ENCODE measurements at places on chromosomes 16 and 17. TPM values are rescaled to one million over a fixed set of nuclear protein-coding genes. Genes with fewer than 3 reads are reported as not detected.

- H3K27ac ChIP-seq: peak overlapping the region; percentile 76
- peak overlapping the region; percentile 93 for H3K4me3 ChIP-seq
- no peaks in the 10 kb centered on the region for H3K4me1 ChIP-seq
- no peaks in the 10 kb centered on the region for H3K27me3 ChIP-seq
- H3K36me3 ChIP-seq: no peaks in the 10 kb centered on the region
- peak; percentile 70 for DNase-seq
Measured at GRCh38 chr17:47324224-47325020, 667 bp downstream of the EFCAB13 start.

DNA sequence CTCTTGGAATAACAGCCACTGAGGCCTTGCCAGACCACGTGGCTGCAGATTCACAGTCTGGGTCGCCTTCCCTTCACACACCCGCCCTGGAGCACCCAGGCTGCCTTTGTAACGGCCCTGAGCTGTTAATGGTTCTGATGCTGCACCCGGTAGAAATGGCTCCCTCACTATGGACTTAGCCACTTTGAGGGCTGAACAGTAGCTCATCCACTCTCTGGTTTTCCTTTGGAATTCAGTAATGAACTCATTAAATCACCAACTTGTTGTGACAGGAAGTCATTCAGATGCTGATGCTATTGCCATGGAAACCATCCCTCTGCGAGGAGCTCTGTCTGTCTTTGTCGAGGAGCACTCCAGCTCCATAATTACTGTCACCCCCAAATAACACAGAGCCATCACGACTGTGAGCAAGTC lies 59.2 kb downstream of the CDK5R1 start:
- no peak overlapping the region for H3K4me3 ChIP-seq
- H3K4me1 ChIP-seq: no peaks in the 10 kb centered on the region
- H3K27ac ChIP-seq: no peak overlapping the region
- H3K27me3 ChIP-seq: no peaks in the 10 kb centered on the region
- H3K36me3 ChIP-seq: no peaks in the 10 kb centered on the region

DNA sequence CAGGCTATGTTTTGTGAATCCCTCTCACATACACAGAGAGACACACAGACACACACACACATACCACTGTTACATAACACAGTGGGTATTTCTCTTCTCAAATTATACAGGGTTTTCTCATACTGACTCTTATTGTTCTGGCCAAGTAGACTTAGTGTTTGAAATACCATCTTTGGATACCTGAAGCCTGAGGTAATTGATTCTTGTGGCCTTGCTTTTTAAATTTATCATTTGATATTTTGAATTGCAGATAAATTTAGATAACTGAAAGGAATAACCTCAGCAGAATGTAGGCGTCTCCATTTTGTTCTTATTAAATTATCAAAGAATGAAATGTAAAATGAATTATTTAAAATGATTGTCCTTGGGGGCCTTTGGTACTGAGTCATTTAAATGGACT lies 223.8 kb downstream of the LGALS9B start:
- no peak overlapping the region for H3K4me3 ChIP-seq
- H3K27ac ChIP-seq: no peak overlapping the region
- no peaks in the 10 kb centered on the region for H3K36me3 ChIP-seq
- no peaks in the 10 kb centered on the region for H3K27me3 ChIP-seq
- H3K4me1 ChIP-seq: peaks cover 32% of the 10 kb centered on the region

DNA sequence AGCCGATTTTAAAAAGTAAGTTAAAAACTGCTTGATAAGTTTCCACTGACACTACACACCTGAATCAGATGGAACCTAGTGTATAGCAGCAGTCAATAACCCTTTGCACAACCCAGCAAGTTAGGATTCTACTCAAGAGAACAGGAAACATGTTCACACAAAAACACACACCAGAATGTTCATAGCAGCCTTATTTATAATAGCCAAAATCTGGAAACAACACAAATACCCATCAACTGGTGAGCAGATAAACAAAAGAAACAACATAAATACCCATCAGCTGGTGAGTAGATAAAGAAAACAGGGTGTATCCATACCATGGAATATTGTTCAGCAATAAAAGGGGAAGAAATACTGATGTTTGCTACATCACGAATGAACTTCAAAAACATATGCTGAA lies 2.7 kb upstream of the CDH11 start:
- no peaks in the 10 kb centered on the region for H3K4me1 ChIP-seq
- H3K4me3 ChIP-seq: no peak overlapping the region
- no peaks in the 10 kb centered on the region for H3K27me3 ChIP-seq
- H3K36me3 ChIP-seq: no peaks in the 10 kb centered on the region
- DNase-seq: no peak

DNA sequence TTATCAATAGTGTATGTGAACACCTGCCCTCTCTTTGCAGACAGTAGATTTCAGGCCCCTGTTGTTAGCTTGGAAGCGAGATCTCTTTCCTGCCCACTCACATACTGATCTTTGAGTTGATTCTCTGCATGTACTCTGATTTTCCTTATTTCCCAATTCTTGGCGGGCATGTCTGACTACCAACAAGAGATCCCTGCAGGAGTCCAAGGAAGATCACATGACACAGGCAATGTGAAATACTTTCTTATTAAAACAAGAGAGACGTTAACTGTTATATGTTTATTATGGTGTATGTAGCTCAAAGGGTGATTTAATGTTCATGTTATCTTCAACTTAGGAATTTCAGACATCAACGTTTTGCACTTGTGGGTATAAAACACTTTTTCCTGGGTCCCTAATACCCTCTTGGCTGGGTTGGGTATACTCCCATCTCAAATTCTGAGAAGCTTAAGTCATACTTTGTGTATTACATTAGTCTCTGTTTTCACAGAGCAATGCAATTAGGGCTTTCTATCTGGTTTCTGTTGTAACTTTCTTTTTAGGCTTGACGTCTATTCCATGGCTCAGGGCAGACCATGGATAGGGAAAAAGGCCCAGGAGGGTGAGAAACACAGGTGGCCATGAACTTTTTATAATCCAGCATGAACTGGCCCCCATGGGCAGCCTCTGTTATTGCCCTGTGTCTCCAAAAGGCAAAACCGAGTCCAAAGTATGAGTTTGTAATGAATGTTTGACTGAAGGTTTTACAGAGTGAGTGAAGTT lies 32.2 kb downstream of the HSD17B2 start:
- H3K36me3 ChIP-seq: no peaks in the 10 kb centered on the region
- H3K27ac ChIP-seq: no peak overlapping the region
- H3K27me3 ChIP-seq: no peaks in the 10 kb centered on the region
- no peaks in the 10 kb centered on the region for H3K4me1 ChIP-seq
- DNase-seq: no peak
- H3K4me3 ChIP-seq: no peak overlapping the region

GRCh38 chr17:27381007-27381501 lies 75.2 kb upstream of the KSR1 start:
- no peak overlapping the region for H3K4me3 ChIP-seq
- no peaks in the 10 kb centered on the region for H3K36me3 ChIP-seq
- peaks cover 4% of the 10 kb centered on the region for H3K27me3 ChIP-seq
- H3K27ac ChIP-seq: no peak overlapping the region

- H3K27me3 ChIP-seq: no peaks in the 10 kb centered on the region
- no peak overlapping the region for H3K4me3 ChIP-seq
- no peak for DNase-seq
- peaks cover 14% of the 10 kb centered on the region for H3K4me1 ChIP-seq
- no peak overlapping the region for H3K27ac ChIP-seq
Measured at GRCh38 chr17:74979408-74980146, 7.0 kb upstream of the HID1 start.

- H3K36me3 ChIP-seq: no peaks in the 10 kb centered on the region
- H3K27me3 ChIP-seq: no peaks in the 10 kb centered on the region
- H3K4me3 ChIP-seq: no peak overlapping the region
Measured at GRCh38 chr17:28972437-28972836, 21.1 kb upstream of the PHF12 start.

DNA sequence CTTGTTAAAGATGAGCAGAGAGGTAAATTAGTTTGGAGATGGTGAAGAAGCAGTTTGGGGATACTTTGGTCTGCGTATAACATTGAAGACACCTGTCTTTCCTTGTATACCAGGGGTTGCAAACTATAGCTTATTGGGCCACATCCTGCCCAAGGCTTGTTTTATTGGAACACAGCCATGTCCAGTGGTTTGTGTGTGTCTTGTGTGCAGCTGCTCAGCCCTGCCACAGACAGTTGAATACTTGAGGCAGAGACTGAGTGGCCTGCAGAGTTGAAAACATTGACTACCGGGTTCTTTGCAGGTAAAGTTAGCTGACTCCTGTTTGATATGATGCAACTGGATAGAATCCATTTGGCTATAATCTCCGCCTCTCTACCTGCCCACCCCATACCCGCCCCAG lies 224.4 kb downstream of the PRKCA start:
- DNase-seq: no peak
- H3K4me3 ChIP-seq: no peak overlapping the region
- H3K27ac ChIP-seq: no peak overlapping the region
- peaks cover 8% of the 10 kb centered on the region for H3K36me3 ChIP-seq
- peaks cover 10% of the 10 kb centered on the region for H3K4me1 ChIP-seq

DNA sequence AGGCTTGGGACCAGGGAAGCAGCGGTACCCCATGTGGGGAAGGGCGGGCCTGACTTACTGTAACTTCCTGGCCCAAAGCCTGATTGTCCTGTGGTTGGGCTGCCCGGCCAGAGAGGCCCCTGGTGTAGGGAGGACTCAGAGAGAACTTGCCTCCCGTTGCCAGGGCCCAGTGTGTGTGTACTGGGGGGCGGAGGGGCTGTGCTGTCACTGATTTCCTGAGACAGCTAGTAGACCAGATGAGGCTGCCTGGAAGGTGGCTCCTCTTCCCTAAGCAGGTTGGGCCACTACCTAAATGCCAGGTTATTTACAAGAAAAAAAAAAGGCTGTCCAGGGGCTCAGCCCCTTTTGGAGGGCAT lies 16.7 kb downstream of the SOCS3 start:
- DNase-seq: no peak
- peaks cover 79% of the 10 kb centered on the region for H3K4me1 ChIP-seq
- no peaks in the 10 kb centered on the region for H3K36me3 ChIP-seq

DNA sequence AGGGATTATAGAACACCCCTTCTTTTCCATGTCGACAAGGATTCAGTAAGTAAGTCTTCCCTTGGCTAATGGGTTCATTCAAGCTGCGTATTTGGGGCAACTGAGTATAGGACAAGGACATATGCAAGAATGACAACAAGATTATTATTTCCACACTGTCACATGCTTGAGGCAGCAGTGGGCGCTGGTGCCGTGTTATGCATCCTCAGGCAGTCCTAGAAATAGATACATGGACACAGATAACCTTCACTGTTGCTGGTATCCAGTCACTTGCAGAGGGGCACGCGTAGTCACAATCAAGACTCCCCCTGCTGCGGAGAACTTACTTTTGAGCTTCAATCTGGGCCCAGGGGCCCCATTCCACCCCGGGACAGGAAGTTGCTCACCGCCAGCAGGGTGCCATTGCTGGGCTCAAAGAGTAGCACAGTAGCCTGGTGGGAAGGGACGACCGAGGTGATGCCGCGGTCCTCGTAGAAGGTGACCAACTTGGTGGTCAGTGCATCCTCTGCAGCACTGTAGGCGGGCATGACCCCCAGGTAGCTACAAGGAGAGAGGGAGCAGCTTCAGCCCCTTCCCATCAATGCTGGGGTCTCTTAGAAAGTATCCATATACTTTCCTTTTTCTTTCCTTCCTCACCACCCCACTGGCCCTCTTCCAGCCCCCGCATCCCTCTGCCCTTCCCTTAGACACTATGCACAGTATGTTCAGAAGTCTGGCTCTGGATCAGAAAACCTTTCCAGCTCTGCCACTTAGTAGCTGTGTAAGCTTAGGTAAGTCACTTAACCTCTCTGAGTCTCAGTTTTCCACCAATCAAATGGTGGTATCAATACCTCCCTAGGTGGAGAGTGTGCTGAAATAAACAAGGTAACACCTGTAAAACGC lies 804 bp downstream of the CRYM start:
- H3K4me3 ChIP-seq: no peak overlapping the region
- H3K27me3 ChIP-seq: no peaks in the 10 kb centered on the region
- no peaks in the 10 kb centered on the region for H3K4me1 ChIP-seq

- DNase-seq: no peak
- H3K4me3 ChIP-seq: no peak overlapping the region
- no peak overlapping the region for H3K27ac ChIP-seq
Measured at GRCh38 chr16:57926041-57926440, 44.9 kb downstream of the CNGB1 start.

DNA sequence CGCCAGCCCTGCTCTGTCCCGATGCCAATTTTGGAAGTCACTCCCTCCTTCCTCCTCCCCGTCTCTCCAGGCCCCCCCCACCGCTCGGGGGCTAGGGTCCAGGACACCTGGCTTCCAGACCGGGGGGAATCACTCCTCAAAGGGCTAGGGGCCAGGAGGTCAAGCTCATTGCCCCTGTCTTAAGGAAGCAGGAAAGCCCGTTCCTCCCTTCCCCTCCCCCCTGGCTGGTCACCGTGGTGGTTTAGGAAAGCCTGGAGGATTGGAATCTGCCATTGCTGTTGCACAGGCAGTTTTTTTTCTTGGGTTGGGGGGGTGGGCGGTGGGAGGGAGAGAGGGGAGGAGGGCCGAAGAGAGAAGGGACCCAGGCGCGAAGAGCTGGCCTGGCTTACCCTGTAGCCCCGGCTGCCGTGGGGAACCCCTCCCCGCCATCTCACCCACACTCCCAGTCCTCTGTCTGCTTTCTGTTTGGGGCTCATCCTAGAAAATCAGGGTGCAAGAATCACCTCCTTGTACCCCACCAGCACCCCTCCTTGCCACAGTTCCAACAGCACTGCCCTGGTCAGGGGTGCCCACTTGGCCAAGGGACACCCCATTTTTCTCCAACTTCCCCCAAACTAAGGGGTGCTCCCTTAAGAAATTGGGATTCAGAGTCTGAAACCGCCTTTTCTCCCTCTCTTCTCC lies 2.9 kb upstream of the BCL6B start:
- no peaks in the 10 kb centered on the region for H3K27me3 ChIP-seq
- no peak overlapping the region for H3K4me3 ChIP-seq
- H3K36me3 ChIP-seq: peaks cover 13% of the 10 kb centered on the region
- H3K4me1 ChIP-seq: peaks cover 27% of the 10 kb centered on the region
- no peak overlapping the region for H3K27ac ChIP-seq
- DNase-seq: no peak

- H3K4me1 ChIP-seq: no peaks in the 10 kb centered on the region
- H3K27ac ChIP-seq: no peak overlapping the region
- no peaks in the 10 kb centered on the region for H3K36me3 ChIP-seq
- no peak overlapping the region for H3K4me3 ChIP-seq
- no peaks in the 10 kb centered on the region for H3K27me3 ChIP-seq
Measured at GRCh38 chr17:76689859-76690258, 20.9 kb downstream of the MXRA7 start.

GRCh38 chr17:12316021-12316420 lies 295.3 kb downstream of the MAP2K4 start:
- H3K27ac ChIP-seq: no peak overlapping the region
- no peaks in the 10 kb centered on the region for H3K36me3 ChIP-seq
- no peaks in the 10 kb centered on the region for H3K4me1 ChIP-seq

ABCC11 gene
- 0.81 TPM for total RNA-seq

TMEM238L gene
- total RNA-seq: not detected

WFDC1 gene
- not detected for total RNA-seq

KRTAP9-2 gene
- total RNA-seq: not detected

FSCN2 gene
- 0.70 TPM for total RNA-seq

Measured in naive thymus-derived CD4-positive, alpha-beta T cell (primary cell).